ENCODE measurements at places on chromosomes 5 and 9. TPM values are rescaled to one million over a fixed set of nuclear protein-coding genes. Genes with fewer than 3 reads are reported as not detected.

The IFNK gene
- total RNA-seq: not detected

The SPATA31D1 gene
- total RNA-seq: not detected

The MYOZ3 gene
- total RNA-seq: 0.34 TPM

The LCN1 gene
- total RNA-seq: not detected

The KIF20A gene
- 8.3 TPM for total RNA-seq

The PCDHGA3 gene
- 0.54 TPM for total RNA-seq

The DDX4 gene
- total RNA-seq: not detected

The INSL6 gene
- total RNA-seq: not detected

The IFNA21 gene
- total RNA-seq: not detected

The PGM5 gene
- total RNA-seq: 87.0 TPM

The NOP16 gene
- 12.3 TPM for total RNA-seq

All from dermis lymphatic vessel endothelial cell (primary cell).